NCI-H446 treated with DMSO at 0.1 percent for 48 hours (cell line): ENCODE measurements at places on chromosomes 6 and 20.

GRCh38 chr6:120873125-120873865 lies 461.0 kb downstream of the TBC1D32 start:
- no peak for DNase-seq

DNA sequence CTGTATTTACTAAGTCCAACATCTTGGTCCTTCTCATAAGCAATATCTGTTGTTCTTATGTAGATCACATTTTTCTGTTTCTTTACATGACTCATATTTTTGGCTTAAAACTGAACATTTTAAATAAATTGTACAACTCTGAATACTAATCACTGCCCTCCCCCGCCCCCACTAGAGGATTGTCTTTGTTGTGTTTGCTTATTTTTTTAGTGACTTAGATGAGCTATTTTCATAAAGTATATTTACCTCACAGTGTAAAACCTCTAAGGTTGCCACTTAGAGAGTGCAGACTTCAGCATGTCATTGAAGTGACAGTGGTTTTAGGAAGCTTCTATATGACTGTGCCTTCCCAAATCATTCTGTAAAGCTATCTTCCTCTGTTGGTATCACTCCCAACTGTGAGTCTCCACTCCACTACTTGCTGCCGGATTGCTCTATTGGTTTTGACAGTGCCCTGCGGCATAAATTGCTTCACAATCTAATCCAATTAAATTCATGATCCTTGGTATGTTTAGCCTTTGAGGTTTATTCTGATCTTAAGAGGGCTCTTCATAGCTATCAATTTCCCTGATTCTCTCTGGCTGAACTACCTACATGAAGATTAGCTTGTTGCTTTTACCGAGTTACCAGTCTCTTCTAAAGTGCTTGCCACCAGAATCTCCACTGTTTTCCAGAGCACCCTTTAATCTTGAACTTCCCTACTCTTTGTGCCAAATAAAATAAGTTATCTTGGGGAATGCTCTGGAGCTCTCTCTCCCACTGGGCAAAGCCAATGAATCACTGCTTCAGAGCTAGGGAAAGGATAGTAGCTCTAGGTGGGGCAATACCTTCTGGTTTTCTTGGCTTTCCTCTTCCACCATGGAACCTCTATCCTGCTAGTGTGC lies 33.0 kb downstream of the SPTLC3 start:
- DNase-seq = no peak

DNA sequence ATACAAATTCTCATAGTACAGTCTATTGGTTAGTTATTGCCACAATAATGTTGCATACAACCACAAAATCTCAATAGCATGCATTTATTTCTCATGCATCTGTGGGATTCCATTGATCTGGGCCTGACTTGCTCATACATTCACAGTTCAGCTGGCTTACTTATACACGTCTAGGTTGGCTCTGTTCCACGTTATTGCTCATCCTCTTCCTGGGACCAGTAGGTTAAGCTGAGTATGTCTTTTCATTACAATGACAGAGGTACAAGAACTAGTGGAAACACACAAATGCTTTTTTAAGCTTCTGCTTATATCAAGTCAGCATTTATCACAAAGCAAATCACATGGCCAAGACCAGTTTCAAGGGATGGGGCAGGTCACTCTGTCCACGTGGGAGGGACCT lies 485.3 kb upstream of the BTBD3 start:
- DNase-seq = peak; percentile 23

DNA sequence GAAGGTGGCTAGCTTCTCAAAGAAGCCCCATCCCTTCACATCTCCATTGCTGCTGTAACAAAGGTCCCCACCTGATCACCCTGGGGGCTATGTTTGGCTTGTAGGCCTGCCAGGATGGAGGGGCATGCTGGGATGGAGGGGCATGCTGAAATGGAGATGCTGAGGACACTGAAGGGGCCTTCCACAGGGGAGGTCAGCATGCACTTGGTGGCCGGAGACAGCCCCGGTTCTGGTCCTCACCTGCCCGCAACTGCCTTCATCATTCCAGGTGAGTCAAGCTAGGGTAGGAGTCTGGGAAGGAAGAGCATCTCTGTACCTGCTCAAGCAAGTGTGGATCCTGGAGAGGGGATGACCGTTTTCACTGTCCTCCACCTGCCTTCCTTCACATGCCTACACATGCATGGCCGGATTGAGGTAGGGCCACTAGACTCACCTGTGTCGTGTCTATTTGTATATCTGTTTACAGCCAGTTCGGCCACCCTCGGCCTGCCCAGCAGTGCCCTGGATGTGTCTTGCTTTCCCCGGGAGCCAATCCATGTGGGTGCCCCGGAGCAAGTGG lies 6.0 kb downstream of the L3MBTL1 start:
- DNase-seq = no peak

DNA sequence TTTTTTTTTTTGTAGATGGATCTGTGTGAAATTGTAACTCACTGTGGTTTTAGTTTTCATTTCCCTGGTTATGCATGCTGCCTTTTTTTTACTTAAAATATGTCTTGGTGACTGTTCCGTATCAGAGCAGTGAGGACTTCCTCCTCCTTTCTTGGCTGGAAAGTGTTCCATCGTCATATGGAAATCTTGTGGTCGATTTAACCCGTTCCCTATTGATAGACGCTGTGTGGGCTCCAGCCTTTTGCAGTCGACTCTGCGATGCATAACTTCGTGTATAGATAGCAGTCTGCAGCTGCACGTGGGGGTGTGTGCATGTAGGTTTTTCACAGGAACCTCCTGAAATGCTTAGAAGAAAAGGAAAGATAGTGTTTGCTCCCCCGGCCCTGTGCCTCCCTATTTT lies 28.1 kb upstream of the PNPLA1 start:
- DNase-seq = no peak

- DNase-seq = no peak
Observed at GRCh38 chr20:1134355-1134754, 16.0 kb downstream of the PSMF1 start.

DNA sequence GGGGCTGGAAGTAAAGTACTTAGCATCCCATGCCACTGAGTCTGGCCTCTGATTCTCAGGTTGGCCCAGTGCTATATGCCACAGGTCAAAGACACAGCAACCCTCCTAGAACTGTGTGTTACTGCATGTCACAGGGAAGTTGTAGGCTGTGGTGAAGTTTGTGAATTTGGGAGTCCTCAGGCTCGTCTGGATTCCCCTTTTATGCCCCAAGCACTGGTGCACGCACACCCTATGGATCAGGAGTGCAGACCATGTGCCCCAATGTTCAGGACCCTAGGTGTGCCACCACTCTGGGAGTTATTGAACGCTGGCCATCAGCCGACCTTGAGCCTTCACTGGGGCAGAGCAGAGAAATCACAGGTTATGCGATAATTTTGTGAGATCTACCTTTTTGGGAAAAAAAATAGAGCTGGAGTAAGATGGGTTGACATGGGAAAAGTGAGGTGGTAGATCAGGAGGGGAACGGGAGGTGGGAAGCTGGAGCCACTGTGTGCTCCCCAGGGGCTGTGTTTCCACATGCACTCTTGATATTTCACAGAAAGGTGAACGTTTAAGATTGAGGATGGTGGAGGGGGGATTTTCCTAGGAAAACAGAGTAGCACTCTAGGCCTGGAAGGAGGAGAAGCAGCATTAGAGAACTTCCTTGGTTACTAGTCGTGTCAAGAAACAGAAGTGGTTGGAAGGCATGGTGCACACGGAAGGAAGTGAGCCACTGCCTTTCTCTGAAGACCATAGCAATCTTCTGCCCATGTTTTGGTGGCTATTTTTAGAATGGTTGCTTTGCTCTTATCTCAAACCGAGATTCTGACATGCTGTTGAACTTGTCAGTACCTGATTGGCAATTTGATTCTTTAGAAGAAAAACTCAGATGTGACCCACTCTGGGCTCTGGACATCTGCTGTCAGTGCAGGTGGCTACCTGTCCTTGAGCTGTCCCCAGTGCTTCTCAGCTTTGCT lies 44.1 kb downstream of the DUSP22 start:
- DNase-seq = no peak

GRCh38 chr6:110878751-110879522 lies 4.4 kb downstream of the AMD1 start:
- DNase-seq = no peak

- no peak for DNase-seq
Observed at GRCh38 chr6:1724124-1724523, 114.4 kb downstream of the FOXC1 start.

GRCh38 chr6:100237821-100238220 lies 226.9 kb downstream of the SIM1 start:
- DNase-seq = no peak

GRCh38 chr20:2533118-2533517 lies 3.3 kb upstream of the TMC2 start:
- DNase-seq = no peak

GRCh38 chr6:29831776-29832175 lies 4.2 kb downstream of the HLA-G start:
- no peak for DNase-seq

DNA sequence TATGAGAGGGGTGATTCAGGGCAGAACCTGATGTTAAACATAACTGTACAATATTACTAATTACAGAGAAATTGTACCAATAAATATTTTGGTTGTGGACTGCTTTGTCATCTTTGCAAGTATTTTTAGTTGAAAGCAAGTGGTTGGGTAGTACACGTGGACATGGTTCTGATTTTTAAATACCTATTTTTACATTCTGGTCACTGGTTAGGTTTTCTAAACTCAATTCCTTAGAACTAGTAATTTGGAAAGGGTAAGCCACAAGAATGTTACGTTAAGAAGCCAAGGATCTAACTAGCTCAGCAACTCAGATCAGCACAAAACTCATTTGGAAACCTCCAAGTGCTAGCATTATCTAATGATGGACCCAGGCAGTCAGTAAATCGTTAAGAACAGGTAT lies 2.7 kb downstream of the EPB41L2 start:
- no peak for DNase-seq

GRCh38 chr6:31400467-31401289 lies 2.7 kb upstream of the MICA start:
- DNase-seq = no peak

DNA sequence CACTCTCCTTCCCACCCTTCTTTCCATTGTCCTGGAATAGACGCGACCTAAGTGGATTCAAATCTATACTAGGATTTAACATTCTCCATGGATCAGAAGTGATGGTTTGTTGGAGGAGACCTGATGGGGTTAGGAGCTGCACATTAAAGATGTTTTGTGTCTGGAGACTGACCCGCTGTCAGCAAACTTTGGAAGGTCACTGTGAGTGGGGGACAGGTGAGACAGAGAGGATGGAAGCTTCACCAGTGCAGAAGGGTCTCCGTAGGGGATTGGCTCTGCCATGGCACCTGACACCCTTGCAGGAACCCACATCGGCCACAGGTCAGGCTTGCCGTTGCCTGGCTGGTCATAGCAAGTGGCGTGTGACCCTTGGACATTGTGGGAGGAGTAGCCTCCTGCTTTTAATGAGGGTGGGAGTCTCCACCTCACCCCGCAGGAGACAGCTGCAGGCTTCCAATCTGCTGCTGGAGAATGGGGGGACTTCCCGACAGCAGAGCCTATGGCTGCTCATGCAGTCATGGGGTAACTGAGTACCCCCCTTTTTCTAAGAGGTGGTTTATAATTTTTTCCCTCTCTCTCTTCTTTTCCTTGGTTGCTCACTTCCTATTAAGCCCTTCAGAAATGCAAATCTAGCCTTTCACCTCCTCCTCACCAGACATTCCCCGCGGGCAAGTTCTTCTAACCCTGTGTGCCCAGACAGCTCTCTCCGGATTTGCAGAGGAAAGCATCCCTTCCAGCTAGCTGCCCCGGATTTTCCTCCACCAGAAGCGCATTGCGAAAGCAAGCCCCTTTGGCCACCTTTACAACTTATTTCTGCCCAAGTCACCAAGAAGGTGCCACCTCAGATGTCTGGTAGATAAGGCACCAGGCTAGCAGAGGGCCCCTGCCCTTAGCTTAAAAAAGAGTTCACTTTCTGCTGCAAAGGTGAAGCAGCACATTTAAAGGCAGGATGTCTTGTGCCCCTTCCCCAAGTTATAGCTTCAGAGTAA lies 53.5 kb downstream of the DACT2 start:
- no peak for DNase-seq

DNA sequence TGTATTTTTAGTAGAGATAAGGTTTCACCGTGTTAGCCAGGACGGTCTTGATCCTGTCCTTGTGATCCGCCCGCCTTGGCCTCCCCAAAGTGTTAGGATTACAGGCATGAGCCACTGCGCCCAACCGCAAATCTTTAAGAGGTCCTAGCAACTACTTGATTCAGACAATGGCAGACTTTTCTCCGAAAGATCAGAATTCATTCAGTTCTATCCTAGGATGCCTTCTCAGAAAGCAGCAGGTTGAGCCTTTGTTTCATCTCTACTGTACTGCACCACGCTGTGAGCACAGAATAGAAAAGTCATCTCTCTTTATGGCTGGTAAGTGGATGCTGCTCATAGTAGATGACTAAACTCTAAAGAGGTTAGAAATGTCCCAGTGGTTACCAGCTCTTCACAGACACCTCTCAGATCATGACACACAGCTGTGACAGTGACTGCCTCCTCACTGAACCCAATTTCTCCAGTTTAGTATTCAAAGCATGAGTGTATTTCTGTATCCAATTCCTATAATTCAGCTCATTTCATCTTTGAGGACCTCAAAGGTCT lies 6.0 kb upstream of the HSF2 start:
- DNase-seq = no peak

DNA sequence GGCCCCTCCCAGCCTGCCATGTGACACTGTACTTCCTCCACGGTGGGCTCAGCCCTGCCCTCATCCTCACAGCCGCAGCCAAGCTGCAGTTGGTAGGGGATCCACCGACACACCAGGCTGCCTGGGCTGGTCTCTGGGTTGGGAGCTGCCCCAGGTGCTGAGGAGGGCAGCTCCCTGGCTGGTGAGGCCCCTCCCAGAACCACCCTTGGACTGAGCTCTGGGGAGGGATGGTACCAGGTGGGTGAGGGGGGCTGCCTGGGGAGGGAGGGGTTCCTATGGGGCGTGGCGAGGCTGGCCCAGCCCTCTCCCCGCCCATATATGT lies 185 bp upstream of the TNFRSF6B start:
- DNase-seq = no peak

DNA sequence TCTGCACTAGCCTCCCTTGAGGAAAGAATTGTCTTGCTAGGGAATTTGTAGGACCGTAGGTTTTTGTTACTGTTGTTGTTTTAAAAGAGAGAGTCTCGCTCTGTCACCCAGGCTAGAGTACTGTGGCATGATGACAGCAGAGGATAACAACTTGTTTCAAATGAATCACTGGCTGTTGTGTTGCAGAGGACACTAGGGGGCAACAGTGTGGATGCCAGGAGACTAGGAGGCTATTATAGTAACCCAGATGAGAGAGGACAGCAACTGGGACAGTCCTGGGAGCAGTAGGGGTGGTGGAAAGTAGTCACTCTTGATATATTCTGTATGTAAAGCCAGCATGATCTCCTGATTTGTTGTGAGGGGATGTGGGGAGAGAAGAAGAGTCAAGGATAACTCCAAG lies 41.8 kb upstream of the LAMA4 start:
- DNase-seq = no peak

- no peak for DNase-seq
Observed at GRCh38 chr6:131636880-131637792, at the start of gene ENPP3. Gene ENPP3 (plus strand): TSS chr6:131637302. CDS start chr6:131637385, 83 bp downstream.

- no peak for DNase-seq
Observed at GRCh38 chr20:59121714-59122565, 41.7 kb upstream of the ZNF831 start.

- DNase-seq = no peak
Observed at GRCh38 chr20:61037498-61037897, 214.6 kb upstream of the CDH4 start.
